Activated T-helper 1 cell treated with anti-CD3 and anti-CD28 coated beads, Interleukin-2, amount 50 U/mL, for 16 hours (primary cell): ENCODE measurements at places on chromosomes 6 and 20.
A peak's percentile ranks its signal among the peaks of the same experiment; 100 is the strongest.

DNA sequence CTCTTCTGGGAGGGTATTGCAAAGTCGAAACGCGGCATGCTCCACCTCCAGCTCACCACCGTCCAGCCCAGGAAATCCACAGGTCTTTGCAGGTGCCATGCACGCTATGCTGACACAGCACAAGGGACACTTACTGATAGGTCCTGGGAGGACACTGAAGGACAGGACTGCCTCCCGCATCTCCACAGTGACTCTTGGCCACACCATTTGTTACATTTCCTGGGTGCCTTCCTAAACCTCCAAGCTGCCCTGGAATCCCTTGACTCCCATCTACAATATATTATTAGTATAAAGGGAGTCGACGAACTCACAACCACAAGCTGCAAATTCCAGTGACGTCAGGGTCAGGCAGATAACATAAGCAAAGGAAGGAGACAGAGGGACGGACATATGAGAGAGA, 106.9 kb downstream of the JPH2 start:
- no peak for DNase-seq

GRCh38 chr6:122124908-122125307, 274.5 kb upstream of the HSF2 start:
- DNase-seq = no peak

DNA sequence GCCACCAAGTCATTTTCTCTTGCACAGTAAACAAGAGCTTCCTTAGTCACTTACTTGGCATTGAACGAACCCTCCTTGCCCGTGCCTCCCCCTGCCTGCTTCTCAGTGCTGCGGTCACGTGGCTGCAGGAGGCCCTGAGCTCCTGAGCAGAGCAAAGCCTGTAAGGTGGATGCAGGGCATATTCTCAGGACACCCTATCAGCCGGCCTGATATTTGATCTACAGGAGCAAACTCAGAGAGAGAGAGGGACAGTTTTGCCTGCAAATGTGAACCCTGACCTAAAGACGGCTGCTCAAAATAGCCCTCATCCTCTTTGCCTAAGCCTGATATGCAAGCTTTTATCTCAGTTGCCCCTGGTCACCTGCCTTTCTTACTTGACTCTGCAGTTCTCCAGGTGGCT, 93.0 kb upstream of the POPDC3 start:
- DNase-seq = no peak

GRCh38 chr6:111866857-111867256, 6.4 kb downstream of the FYN start:
- DNase-seq = no peak

GRCh38 chr20:61387204-61387953, 135.3 kb downstream of the CDH4 start:
- DNase-seq = no peak

GRCh38 chr6:76644231-76644630, 571.8 kb upstream of the IMPG1 start:
- DNase-seq = no peak

GRCh38 chr6:44268095-44268628, 2.1 kb upstream of the TMEM151B start:
- DNase-seq = peak; percentile 42

DNA sequence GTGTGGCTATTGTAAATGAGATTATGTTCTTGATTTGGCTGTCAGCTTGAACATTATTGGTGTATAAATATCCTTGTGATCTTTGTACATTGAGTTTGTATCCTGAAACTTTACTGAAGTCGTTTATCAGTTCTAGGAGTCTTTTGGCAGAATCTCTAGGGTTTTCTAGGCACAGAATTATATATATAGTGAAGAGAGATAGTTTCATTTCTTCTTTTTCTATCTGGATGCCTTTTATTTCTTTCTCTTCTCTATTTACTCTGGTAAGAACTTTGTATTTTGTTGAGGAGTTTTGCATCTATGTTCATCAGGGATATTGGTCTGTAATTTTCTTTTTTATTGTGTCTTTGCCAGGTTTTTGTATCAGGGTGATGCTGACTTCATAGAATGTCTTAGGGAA, 589.2 kb upstream of the MAN1A1 start:
- no peak for DNase-seq

- no peak for DNase-seq
Observed at GRCh38 chr6:33981421-33981820, 164.5 kb downstream of the GRM4 start.

DNA sequence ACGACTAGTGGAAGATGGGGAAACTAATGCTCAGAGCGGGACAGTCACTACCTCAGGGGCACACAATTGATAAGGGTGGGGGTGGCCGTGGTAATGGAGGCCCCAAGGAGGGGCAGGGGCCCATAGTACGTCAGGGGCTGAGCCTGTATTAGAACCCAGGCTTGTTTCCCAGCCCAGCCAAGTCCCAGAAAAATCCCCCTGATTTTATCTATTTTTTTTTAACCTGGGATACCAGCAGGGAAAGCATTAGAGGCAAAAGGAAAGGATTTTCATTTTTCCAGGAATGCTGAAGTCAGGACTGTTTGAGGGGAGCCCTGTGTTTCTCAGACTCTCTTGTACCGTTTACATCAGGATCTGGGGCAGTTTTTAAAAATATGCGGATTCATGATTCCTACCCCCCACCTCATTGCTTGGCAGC, 382 bp downstream of the MYH7B start:
- no peak for DNase-seq

DNA sequence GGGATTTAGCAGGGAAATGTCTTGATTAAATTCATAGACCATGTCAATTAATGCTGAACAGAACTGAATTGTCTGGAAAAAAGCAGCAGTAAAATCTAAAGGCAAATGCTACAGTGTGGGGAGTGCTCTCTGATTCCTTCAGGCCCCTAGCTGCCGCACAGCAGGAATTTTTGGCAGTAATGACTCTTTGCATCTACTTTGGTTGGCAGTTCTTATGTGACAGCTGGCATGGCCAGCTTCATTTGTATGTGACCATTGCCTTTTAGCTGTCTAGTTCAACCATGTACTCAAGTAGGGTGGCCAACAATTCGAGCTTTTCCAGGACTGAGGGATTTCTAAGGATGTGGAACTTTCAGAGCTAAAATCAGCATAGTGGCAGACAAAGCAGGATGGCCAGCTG, 499.1 kb upstream of the MAN1A1 start:
- no peak for DNase-seq

GRCh38 chr20:38859070-38859690, 53.7 kb downstream of the PPP1R16B start:
- DNase-seq = no peak

GRCh38 chr20:38208523-38208922, 43.5 kb upstream of the TGM2 start:
- DNase-seq = no peak

GRCh38 chr6:85496009-85496579, 46.2 kb downstream of the NT5E start:
- DNase-seq = no peak

- DNase-seq = no peak
Observed at GRCh38 chr6:129297592-129297991, 412.4 kb downstream of the ARHGAP18 start.
